ENCODE measurements at places on chromosomes 13 and 19.

DNA sequence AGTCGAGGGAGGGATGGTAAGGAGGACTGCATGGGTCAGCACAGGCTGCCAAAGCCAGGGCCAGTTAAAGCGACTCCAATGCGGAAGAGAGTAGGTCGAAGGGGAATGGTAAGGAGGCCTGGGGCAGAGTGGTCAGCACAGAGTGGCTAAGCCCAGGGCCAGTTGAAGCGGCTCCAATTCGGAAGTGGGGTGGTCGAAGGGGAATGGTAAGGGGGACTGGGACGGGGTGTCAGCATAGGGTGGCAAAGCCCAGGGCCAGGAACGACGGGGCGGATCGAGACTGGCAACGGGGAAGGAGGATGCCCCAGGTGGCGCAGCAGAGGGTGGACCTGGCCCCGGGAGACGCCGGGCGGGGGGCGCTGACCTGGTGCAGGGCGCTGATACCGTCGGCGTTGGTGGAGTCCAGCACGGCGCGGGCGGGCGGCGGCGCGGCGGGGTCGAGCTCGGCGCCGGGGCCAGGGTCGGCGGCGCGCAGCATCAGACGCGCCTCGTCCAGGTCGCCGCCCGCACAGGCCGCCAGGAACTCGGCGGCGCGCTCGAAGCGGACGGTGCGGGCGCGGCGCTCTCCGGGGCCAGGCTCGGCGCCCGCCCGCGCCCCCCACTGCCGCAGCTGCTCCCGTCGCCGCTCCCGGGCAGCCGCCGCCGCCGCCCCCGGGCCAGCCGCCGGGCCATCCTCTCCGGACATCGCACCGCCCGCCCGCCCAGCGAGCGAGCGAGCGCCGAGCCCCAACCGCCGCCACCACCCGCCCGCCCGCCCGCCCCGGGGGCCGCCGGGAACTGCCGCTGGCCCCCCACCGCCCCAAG is at the start of gene PPP1R12C:
Gene PPP1R12C (minus strand): TSS at position 779 of the 804 bp plus-strand sequence. CDS start 94 bp downstream, at position 685.
- DNase-seq = peak; percentile 56

DNA sequence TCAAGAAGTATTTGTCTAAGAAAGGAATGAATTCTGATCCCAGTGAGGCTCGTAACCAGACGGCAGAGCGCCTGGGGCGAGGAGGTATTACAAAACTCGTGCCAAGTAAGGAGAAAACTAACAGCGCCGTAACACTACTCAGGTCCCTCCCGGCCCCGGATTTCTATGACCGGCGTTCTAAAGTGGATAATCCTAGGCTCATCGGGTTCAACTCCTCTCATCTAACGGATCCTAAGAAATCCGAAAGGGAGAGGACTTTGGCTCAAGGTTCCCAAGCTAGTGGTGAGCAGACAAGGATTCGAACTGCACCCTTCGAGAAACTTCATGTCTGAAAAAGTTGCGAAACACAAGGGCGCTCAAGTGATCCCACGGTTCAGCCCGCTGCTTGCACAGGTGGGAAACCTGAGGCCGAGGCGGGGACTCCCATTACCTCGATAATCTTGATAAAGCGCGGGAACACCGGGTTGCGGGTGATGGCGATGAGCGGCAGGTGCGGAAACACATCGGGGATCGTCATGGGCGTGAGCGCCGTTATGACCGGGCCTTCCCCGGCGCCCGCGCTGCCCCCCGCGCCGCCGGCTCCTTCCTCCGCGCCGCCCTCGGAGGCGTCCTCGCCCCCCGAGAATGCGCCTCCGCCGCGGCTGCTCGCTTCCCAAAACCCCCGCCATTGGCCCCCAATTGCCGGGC is 529 bp downstream of the LONP1 start:
- DNase-seq = no peak

GRCh38 chr19:18649371-18650020 is 12.7 kb downstream of the KLHL26 start:
- peak; percentile 89 for DNase-seq

GRCh38 chr19:30249911-30250310 is 122.3 kb upstream of the ZNF536 start:
- DNase-seq = no peak

GRCh38 chr13:80572308-80572922 is 231.5 kb upstream of the SPRY2 start:
- no peak for DNase-seq

- DNase-seq = no peak
Observed at GRCh38 chr13:62525652-62526051, 1110.0 kb upstream of the PCDH20 start.

DNA sequence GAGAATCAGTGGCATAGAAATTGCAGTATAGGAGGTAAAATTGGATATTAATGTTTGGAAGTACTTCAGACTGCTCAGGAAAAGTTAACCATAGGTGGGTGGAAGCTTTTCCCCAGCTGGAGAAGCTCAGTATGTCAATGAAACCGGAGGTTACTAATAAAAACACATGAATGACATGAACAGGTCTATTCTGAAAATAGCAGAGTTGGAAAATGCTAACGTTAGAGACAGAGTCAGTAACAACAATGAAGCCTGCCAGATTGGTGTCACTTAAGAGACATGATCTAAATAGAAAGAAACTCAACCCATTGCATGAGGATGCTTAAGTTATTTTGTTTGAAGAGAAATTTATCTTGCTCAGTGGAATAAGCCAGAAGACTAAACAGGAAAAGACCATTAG is 364.5 kb downstream of the DNAJC15 start:
- no peak for DNase-seq

DNA sequence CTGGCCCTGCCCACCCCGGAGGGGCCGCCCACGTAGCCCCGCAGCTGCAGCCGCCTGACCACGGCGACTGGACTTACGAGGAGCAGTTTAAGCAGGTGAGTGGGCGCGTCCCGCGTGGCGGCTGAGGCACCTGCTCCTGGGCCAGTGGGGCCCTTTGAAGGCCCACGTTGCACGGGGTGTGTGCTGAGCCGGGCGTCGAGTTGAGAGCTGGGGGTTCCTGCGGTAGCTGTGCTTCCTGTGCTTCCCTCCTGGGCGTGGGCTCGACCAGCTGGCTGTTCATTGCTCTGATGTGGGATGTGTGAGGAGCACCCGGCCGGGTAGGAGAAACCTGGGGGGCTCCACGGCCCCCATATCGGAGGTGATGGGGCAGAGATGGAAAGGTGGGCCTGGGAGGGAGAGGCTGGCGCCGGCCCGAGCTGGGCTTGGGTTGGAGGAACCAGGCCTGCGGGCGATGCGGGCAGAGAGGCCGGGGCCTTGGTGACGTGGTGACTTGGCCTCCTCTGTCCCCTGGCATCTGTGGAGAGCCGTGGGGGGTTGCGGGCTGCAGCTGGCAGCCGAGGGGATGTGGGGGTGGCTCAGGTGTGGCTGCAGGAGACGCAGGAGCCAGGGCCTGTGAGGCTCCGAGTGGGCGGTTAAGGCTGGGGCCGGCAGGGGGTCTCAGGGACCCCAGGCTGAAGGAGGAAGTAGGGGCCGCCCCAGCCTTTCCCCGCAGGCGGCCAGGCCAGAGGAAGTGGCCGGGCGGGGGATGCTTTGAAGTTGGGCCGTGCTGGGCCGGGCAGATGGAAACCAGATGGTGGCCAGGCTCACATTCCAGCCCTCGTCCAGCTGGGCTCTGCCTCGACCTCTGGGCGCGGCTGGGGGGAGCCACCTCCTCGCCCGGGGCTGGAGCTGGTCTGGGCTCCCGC is 7.1 kb downstream of the ARID3A start:
- DNase-seq = peak; percentile 89

- no peak for DNase-seq
Observed at GRCh38 chr19:48818234-48818820, 7.5 kb upstream of the BCAT2 start.

DNA sequence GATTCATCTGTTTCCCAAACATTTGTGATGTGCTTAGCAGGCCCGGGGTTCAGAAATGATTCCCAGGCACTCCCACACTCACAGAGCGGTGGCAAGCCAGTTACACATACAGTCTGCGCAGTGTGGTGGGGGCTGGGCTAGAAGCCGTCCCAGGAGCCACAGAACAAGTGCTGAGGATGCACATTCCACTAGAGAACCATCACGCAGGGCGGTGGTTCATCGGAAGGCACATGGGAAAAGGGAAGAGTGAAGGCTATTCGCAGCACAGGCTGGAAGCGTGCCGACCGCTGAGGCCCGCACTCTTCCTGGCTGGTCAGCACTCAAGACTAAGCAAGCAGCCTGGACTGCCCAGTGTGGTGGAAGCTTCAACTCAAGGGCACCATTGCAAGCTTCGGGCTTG is 126.3 kb upstream of the SLC7A1 start:
- no peak for DNase-seq

GRCh38 chr19:7872306-7873204 is 1.6 kb downstream of the PRR36 start:
- DNase-seq = no peak

DNA sequence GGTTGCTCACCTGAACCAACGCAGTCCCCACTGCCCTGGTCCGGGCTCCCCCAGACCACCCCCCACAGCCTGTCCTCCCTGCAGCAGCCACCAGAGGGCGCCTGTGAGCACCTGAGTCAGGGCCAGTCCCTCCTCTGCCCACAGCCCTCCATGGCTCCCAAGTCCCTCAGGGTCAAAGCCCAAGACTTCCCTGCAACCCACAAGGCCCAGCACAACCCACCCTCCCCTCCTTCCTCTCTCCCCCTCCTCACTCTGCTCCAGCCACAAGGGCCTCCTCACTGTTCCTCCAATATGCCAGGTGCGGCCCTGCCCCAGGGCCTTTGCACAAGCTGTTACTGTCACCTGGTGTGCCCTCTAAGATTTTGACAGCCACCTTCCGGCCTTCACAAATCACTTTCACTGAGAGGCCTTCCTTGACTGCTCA is 10.9 kb downstream of the GNA15 start:
- DNase-seq = no peak

DNA sequence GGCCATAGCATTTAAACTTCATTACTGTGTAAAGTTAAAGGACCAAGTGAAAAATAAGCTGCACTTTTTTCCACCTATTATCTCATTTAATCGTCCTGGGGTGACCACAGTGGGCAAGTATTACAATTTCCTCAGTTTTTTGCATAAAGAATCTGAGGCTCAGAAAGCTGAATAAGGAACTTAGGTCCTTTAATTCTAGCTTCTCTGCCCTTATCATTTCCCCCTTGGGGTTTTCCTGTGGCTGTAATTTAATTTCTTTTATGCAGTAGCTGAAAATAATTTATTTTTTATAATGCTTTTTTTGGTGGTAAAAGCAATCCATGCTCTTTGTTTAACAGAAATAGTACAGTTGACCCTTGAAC is 59.8 kb upstream of the RCBTB2 start:
- DNase-seq = no peak

DNA sequence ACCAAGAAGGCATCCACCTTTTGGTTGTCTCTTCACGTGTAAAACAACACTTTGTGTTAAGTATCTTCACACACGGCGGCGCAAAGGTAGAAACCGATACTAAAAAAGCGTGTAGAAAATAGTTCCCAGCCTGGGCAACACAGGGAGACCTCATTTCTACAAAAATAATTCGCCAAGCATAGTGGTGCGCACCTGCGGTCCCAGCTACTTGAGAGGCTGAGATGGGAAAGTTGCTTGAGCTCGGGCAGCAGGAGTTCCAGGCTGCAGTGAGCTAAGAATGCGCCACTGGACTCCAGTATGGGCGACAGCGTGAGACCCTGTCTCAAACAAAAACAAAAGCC is 573 bp upstream of the ERCC5 start:
- no peak for DNase-seq
